Lung (tissue), 17 donors: ENCODE measurements at places on chromosomes 6 and 20.
A peak's percentile ranks its signal among the peaks of the same experiment; 100 is the strongest.

- DNase-seq = no peak
Observed at GRCh38 chr6:47665112-47665511, 33.3 kb upstream of the ADGRF4 start.

GRCh38 chr6:21807299-21808044 lies 213.9 kb downstream of the SOX4 start:
- DNase-seq = peak; percentile 28

GRCh38 chr6:71388856-71389527 lies 100.4 kb downstream of the OGFRL1 start:
- DNase-seq = no peak

- DNase-seq = peak; percentile 51
Observed at GRCh38 chr6:110053395-110054240, 75.5 kb downstream of the GPR6 start.

GRCh38 chr6:153787341-153787606 lies 251.8 kb upstream of the OPRM1 start:
- no peak for DNase-seq

DNA sequence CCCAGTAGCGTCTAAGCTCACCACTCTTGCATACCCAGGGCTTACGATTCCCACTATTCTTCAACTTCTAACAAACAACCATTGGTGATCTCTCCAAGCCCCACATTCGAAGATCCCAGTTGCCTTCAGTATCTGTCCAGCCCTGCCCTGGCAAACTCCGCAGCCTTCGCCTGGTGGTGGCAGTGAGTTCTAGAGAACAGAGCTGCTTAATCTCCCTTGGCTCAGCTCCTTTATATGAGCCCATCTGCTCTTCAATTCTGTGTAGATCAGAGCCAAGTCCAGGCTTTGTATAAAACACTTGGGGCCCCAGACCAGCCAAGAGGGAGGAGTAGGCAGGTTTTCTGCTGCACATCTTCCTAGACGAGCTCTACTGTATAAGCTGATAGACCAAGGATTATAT lies 193.3 kb downstream of the PHACTR1 start:
- peak; percentile 20 for DNase-seq
